ENCODE measurements at places on chromosomes 5 and 9.

DNA sequence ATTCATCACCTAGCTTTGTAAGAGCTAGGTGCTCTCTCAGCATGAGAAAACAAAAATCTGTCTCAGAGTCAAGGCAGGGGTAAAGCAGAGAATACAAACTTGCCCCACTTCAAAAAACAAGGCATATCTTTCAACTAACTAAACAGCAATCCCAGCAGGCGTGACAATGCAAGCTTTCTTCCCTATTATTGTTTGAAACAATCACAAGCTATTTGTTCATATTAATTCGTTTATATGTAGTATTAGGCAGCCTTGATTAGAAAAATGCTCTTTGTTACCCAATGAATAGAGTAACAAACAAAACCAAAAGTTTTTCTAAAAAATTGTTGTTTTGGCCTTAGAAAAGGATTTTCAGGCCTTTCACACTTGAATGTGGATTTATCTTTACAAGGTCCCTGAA, 71.1 kb downstream of the LPAR1 start:
- DNase-seq, result no peak
- no peaks in the 10 kb centered on the region for H3K27me3 ChIP-seq
- peak overlapping the region; percentile 62 for H3K27ac ChIP-seq
- H3K4me1 ChIP-seq, result peaks cover 10% of the 10 kb centered on the region
- H3K4me3 ChIP-seq, result no peak overlapping the region
- peaks cover 15% of the 10 kb centered on the region for H3K36me3 ChIP-seq

- H3K27ac ChIP-seq, result peak within 1 kb of the TSS; percentile 80
- peaks cover 4% of the 10 kb centered on the region for H3K27me3 ChIP-seq
- peaks cover 32% of the 10 kb centered on the region for H3K4me1 ChIP-seq
- peak within 1 kb of the TSS; percentile 90 for H3K4me3 ChIP-seq
- H3K36me3 ChIP-seq, result 0 out of 2 replicates have a peak, but pooled peaks cover 3% of the 10 kb centered on the region
- peak; percentile 87 for DNase-seq
Observed at GRCh38 chr9:35489313-35490154, at the start of gene RUSC2. Gene RUSC2, plus strand, starts transcription at chr9:35490111. Its CDS starts 56,411 bp downstream, at chr9:35546522.

- no peak overlapping the region for H3K4me3 ChIP-seq
- no peaks in the 10 kb centered on the region for H3K4me1 ChIP-seq
- no peaks in the 10 kb centered on the region for H3K27me3 ChIP-seq
- no peak for DNase-seq
- H3K27ac ChIP-seq, result no peak overlapping the region
Observed at GRCh38 chr9:98873951-98874371, 66.5 kb downstream of the GALNT12 start.

GRCh38 chr5:4229414-4230292, 634.0 kb downstream of the IRX1 start:
- H3K4me3 ChIP-seq, result no peak overlapping the region
- peaks cover 26% of the 10 kb centered on the region for H3K4me1 ChIP-seq
- no peak overlapping the region for H3K27ac ChIP-seq
- peaks cover 14% of the 10 kb centered on the region for H3K27me3 ChIP-seq
- peaks cover 10% of the 10 kb centered on the region for H3K36me3 ChIP-seq
- DNase-seq, result no peak

DNA sequence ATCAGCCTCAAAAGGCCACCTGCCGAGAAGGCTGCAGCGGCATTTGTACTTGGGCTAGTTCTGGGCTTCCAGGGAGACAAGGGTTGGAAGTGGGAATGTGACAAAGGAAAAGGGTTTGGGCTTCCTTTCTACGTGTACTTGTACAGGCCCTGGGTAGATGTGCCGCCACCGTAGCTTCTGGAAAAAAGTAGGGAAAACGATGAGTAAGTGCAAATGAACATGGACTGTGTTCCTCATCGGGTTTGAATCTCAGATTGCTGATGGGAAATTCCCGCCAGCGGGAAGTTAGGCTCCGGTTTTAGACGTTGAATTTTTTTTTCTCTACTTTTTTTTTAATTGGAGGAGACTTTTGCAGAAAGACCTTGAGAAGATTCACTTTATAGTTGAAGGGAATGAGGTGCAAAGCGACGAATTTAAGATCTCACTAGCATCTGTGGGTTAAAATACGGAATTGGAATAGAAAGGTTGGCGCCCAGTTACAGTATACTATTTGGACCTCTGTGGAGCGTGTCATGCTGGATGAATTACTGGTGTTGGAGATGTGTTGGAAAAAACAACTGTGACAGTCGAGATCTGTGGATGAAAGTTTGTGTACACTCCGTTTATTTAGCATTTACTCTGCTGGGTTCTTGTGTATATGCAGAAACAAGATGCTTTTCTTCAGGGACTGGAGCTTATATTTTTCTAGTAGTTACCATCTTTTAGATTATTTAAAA, 1.2 kb downstream of the G3BP1 start:
- H3K36me3 ChIP-seq, result peaks cover 28% of the 10 kb centered on the region
- no peak for DNase-seq
- H3K27me3 ChIP-seq, result no peaks in the 10 kb centered on the region
- H3K27ac ChIP-seq, result peak overlapping the region; percentile 17

- no peak for DNase-seq
- no peaks in the 10 kb centered on the region for H3K36me3 ChIP-seq
- no peak overlapping the region for H3K4me3 ChIP-seq
- H3K4me1 ChIP-seq, result peaks cover 7% of the 10 kb centered on the region
- H3K27me3 ChIP-seq, result no peaks in the 10 kb centered on the region
Observed at GRCh38 chr9:106156465-106156864, 462.1 kb downstream of the TMEM38B start.

GRCh38 chr9:3735251-3735650, 209.4 kb upstream of the RFX3 start:
- no peak overlapping the region for H3K4me3 ChIP-seq
- no peaks in the 10 kb centered on the region for H3K27me3 ChIP-seq
- no peak for DNase-seq
- H3K27ac ChIP-seq, result no peak overlapping the region
- no peaks in the 10 kb centered on the region for H3K36me3 ChIP-seq

DNA sequence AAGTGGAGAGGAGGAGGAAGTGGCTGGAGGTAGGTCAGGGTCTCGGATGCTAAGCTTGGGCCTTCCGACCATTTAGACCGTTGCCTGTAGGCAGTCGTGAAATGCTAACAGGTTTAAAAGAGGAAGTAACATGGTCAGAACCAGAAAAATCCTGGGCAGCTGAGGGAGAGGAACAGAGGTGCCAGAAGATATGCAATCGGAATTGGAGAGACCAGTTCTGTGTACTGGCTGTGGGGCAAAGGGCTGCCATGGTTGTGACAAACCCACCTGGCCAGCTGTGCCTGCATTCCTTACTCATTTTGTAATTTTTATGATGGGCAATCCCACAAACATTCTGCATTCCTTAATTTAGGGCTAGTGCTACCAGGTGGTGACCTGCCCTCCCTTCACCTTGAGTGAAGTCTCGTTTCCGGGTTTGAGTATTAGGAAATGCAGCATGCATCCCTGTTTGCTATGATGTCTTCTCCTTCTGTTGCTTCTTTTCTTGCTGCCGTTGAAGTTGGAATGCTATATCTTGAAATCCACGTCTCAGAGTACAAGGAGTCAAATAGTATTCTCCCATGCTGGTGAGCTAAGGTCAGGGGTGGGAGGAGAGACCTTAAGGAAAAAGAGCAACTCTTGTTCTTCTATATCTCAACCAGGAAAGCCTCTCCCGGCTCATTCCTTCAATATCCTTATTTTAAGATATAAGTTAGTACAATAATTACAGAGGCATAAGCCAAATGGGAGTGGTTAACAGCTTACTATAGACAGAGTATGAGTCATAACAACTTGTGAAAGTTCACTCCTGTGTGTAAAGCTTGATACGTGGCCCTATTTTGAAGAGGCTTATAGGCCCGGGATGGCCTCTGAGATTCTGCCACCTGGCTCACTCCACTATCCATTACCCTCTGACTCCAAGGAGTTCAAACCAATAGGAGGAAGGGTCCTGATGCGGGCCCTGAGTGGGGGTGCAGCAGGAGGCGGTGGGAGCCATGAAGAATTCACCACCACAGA, 37.0 kb downstream of the B4GALT1 start:
- H3K36me3 ChIP-seq, result peaks cover 20% of the 10 kb centered on the region
- H3K27me3 ChIP-seq, result no peaks in the 10 kb centered on the region
- no peak for DNase-seq
- H3K4me1 ChIP-seq, result 0 out of 2 replicates have a peak, but pooled peaks cover 3% of the 10 kb centered on the region

Data from WTC11 (cell line).